ENCODE measurements at places on chromosomes 3 and 15.

- no peaks in the 10 kb centered on the region for H3K27me3 ChIP-seq
- H3K27ac ChIP-seq = no peak overlapping the region
- no peaks in the 10 kb centered on the region for H3K36me3 ChIP-seq
- H3K4me1 ChIP-seq = peaks cover 33% of the 10 kb centered on the region
- H3K4me3 ChIP-seq = no peak overlapping the region
- DNase-seq = no peak
Observed at GRCh38 chr3:50385754-50386153, 26.4 kb upstream of the TMEM115 start.

DNA sequence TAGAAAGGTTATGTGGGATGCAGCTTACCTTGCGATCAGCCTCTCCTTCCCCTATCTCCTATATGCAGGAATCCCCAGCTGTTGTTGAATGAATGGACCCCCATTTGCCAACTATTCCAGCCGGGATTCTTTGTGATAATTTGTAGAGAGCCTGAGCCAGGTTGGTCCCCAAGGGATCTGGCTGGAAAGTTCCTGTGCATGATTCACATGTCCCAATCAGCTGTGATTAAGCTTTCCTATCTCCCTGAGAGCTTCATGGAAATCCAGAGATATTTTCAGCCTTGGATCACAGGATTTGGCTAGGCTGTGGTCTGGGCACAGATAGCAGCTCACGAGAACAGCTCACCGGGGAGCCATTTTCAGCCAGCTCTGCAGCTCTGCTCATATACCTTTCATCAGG is 76.7 kb downstream of the ARNT2 start:
- H3K27me3 ChIP-seq = no peaks in the 10 kb centered on the region
- H3K4me3 ChIP-seq = no peak overlapping the region
- H3K4me1 ChIP-seq = no peaks in the 10 kb centered on the region
- H3K27ac ChIP-seq = no peak overlapping the region
- H3K36me3 ChIP-seq = no peaks in the 10 kb centered on the region

DNA sequence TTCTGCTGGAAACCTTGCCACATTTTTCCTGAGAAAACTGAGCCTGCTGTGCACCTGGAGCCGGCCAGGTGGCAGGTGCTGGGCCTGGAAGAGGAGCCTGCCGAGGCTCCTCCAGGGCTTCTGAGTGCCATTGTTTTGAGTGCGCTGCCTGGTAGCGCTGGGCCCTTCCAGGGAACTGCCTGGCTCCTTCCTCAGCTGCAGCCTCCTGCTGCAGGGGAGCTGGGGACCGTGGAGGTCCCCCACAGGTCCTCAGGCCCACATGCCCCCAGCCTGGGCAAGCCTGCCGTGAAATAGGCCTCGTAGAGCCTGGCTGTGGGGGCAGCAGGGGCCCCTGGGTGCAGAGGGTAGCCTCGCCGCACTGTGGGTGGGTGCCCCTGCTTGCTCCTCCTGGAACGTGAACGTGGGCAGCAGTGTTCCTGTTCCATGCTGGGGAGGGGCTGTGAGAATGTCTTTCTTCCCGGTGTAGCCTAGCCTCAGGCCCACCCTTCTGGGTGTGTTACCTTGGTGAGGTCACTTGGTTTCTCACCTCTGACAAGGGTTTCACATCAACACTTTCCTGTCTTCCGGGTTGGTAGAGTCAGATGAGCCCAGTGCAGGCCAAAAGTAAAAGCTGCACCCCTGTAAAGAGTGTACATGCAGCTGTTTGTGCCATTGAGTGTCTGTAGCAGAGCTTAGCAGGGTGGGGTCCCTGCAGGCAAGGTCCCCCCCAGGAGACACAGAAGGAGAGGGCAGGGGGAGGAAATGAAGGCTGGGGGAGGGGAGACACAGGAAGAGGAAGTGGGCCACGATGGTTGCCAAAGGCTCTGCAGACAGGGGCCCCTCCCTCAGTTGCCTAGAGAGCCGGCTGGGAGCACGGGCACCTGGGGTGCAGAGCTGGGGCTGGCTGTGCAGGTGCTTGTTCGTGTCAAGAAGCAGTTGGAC is 34.5 kb downstream of the KLF13 start:
- peak overlapping the region; percentile 8 for H3K27ac ChIP-seq
- no peaks in the 10 kb centered on the region for H3K27me3 ChIP-seq

DNA sequence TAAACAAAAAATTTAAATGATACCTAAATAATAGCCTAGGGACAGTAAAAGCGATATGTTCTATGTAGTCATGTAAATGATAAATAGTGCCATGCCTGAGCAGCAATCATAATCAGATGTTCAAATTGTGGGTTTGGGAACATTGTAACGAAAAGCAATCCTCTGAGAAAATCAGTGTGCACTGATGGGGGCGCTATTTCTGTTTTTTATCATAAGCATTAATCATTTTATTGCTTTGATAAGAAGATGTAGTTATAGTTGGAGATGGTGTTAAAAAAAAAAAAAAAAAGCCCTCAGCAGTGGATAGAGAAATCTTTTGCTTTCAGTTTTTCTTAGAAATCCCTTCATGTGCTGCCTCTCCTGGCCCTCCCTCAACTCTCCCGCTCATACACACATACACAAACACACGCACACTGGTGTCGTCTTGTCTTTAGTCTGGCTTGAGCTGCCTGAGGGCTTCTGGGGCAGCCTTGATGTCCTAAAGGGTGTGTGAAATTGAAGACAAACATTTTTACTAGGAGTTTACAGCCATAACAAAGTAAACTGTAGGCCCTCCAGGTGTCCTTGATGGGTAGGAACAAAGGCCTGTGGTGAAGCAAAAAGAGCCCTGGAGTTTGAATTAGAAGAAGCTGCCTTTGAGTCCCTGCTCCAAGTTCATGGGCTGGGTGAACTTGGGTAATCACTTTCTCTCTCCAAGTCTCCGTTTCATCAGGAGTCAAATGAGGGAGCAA is 428.1 kb downstream of the SOX2 start:
- no peaks in the 10 kb centered on the region for H3K4me1 ChIP-seq
- no peaks in the 10 kb centered on the region for H3K36me3 ChIP-seq
- H3K27me3 ChIP-seq = no peaks in the 10 kb centered on the region
- no peak overlapping the region for H3K4me3 ChIP-seq
- H3K27ac ChIP-seq = no peak overlapping the region
- no peak for DNase-seq

GRCh38 chr3:17508180-17508752 is 234.2 kb downstream of the TBC1D5 start:
- no peaks in the 10 kb centered on the region for H3K27me3 ChIP-seq
- no peak overlapping the region for H3K4me3 ChIP-seq
- H3K36me3 ChIP-seq = no peaks in the 10 kb centered on the region

- H3K27ac ChIP-seq = no peak overlapping the region
- H3K36me3 ChIP-seq = no peaks in the 10 kb centered on the region
- H3K4me1 ChIP-seq = peaks cover 3% of the 10 kb centered on the region
- no peak overlapping the region for H3K4me3 ChIP-seq
- H3K27me3 ChIP-seq = peaks cover 12% of the 10 kb centered on the region
Observed at GRCh38 chr3:9721700-9722060, 9.9 kb upstream of the BRPF1 start.

DNA sequence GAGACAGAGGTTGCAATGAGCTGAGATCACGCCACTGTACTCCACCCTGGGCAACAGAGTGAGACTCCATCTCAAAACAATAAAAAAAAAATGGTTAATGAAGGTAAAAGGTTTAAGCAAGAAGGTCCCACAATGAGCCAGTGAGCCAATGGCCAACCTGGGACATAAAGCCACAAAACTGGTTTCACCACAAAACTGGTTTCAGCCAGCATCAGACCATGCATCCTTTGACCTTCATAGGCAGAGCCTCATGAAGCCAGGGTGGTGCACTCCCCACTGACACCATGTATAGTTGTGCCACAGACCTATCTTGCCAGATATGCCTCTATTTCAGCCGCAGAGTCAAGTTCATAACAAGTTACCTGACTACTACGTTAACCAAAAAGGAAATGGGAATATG is 41.9 kb downstream of the SCAP start:
- no peak overlapping the region for H3K27ac ChIP-seq
- no peak for DNase-seq
- H3K36me3 ChIP-seq = peaks cover 79% of the 10 kb centered on the region
- no peak overlapping the region for H3K4me3 ChIP-seq

GRCh38 chr3:176611703-176612102 is 585.6 kb downstream of the TBL1XR1 start:
- no peaks in the 10 kb centered on the region for H3K27me3 ChIP-seq
- no peaks in the 10 kb centered on the region for H3K4me1 ChIP-seq
- no peak overlapping the region for H3K4me3 ChIP-seq
- no peak overlapping the region for H3K27ac ChIP-seq
- DNase-seq = no peak

- H3K36me3 ChIP-seq = no peaks in the 10 kb centered on the region
- no peak overlapping the region for H3K4me3 ChIP-seq
- no peak for DNase-seq
- no peaks in the 10 kb centered on the region for H3K27me3 ChIP-seq
- no peak overlapping the region for H3K27ac ChIP-seq
Observed at GRCh38 chr3:159146856-159147435, 345.1 kb downstream of the MFSD1 start.

DNA sequence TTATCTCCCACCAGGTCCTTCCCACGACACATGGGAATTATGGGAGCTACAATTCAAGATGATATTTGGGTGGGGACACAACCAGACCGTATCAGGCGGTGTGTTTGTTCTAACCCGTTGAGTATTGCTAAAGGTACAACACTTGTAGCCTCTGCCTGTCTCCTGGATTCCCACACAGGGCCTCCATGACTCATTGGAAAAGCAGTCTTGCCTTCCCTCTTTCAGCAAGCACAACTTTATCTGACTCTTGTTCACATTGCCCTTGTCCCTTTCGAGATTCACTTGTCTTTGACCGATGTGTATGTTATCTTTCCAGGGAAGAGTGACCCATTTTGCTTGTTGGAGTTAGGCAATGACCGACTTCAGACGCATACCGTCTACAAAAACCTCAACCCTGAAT is 152.3 kb downstream of the MCTP2 start:
- no peaks in the 10 kb centered on the region for H3K36me3 ChIP-seq
- DNase-seq = no peak
- H3K27ac ChIP-seq = no peak overlapping the region
- no peaks in the 10 kb centered on the region for H3K4me1 ChIP-seq
- no peak overlapping the region for H3K4me3 ChIP-seq

DNA sequence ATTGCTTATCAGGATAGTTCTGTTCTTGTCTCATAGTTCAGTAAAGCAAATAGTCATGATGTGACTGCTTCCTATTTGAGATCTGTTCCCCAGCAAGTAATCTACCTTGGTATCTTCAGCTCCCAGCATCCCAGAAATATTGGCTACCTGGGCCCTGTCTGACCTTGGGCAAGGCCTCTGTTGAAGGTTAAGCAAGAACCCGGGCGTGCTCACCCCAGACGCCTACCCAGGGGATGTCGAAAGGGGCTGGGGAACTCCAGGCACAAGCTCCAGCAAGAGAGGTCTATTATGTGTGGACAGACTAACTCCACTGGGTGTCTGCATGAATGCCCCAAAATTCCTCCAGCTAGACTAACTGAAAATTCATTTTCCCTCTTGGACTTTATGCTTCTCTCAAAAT is 37.3 kb upstream of the IGF1R start:
- H3K4me1 ChIP-seq = no peaks in the 10 kb centered on the region
- no peak overlapping the region for H3K4me3 ChIP-seq
- H3K27me3 ChIP-seq = no peaks in the 10 kb centered on the region
- DNase-seq = no peak
- no peaks in the 10 kb centered on the region for H3K36me3 ChIP-seq
- H3K27ac ChIP-seq = no peak overlapping the region

GRCh38 chr15:85307687-85308045 is 72.7 kb upstream of the AKAP13 start:
- DNase-seq = no peak
- H3K27me3 ChIP-seq = no peaks in the 10 kb centered on the region
- H3K4me3 ChIP-seq = no peak overlapping the region

DNA sequence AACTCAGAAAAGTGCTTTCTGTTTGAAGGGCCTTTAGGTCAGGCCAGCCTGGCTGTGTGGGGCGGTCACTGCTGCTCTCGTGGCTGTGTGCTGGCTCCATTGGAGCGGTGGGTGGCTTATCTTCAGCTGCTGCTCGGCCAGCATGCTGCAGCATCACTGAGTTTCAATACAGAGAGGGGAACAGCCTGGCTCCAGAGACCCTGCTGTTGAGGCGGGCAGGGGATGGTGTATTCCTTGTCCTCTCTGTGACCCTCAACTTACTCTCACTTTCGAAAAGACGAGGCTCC is 248.5 kb upstream of the ONECUT1 start:
- no peak overlapping the region for H3K27ac ChIP-seq
- H3K4me3 ChIP-seq = no peak overlapping the region

GRCh38 chr3:187150599-187150998 is 11.3 kb upstream of the RPL39L start:
- no peak overlapping the region for H3K4me3 ChIP-seq
- H3K36me3 ChIP-seq = no peaks in the 10 kb centered on the region
- H3K27ac ChIP-seq = no peak overlapping the region

DNA sequence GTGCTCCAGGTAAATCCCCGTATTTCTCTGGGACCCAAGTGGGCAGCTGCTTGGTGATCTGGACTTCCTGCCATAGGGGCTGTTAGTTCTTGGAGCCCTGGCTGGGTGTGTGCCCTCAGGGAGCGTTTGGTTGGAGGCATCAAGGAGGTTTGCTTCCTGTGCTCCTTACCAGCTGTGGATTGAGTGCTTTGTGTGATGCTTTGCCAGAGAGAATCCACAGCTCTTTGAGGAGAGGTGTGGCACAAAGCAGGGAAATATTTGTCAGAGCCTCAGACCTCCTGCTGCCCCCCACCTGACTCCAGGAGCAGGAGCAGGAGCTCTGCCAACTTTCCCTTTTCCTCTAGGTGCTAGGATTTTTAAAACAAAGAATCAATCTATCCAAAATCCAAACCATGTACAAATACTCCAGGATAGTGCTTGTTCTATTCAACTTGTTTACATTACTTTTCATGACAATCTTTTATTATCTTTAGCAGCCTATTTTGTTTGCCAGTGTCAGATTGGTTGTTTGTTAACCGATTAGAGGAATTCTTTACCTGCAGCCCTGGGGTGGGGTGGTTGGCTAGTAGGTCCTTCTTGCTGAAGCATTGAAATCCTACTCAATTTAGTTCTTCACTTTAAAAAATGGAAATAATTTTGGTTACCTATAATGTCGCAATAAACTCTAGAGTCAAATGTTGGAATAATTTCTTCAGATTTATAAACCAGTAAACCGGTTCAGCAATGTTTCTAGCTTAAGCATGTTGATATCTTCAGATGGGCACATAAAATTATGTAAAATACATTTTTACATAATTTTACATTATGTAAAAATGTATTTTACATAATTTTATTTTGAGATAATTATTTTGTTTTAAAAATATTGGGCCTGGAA is 2.5 kb downstream of the CTDSPL start:
- H3K4me1 ChIP-seq = peaks cover 23% of the 10 kb centered on the region
- DNase-seq = no peak
- H3K4me3 ChIP-seq = no peak overlapping the region
- H3K36me3 ChIP-seq = no peaks in the 10 kb centered on the region
- peaks cover 2% of the 10 kb centered on the region for H3K27me3 ChIP-seq

DNA sequence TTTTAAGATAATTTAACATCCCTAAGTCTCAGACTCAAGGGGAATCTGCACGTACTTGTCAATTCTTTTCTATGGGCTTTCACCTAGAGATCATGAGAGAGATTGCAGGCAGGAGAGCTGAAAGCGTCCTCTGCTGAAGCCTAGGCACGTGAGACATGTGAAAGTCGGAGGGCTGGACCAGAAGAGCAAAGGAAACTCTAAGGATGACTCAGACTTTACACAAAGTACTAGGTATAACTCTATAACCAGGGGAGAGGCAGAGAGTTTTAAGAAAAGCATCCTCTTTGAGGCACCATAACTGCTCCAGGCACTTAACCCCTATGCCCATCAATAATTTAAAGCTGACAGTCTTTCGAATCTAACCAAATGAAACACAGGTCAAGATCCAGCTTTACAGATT is 436.6 kb downstream of the VGLL3 start:
- no peak for DNase-seq
- no peaks in the 10 kb centered on the region for H3K27me3 ChIP-seq
- no peaks in the 10 kb centered on the region for H3K36me3 ChIP-seq
- no peak overlapping the region for H3K4me3 ChIP-seq
- H3K4me1 ChIP-seq = no peaks in the 10 kb centered on the region

- no peaks in the 10 kb centered on the region for H3K27me3 ChIP-seq
- H3K4me1 ChIP-seq = no peaks in the 10 kb centered on the region
- no peak overlapping the region for H3K4me3 ChIP-seq
Observed at GRCh38 chr3:176650478-176650877, 546.8 kb downstream of the TBL1XR1 start.

Measured in K562 (cell line).